ENCODE measurements at places on chromosomes 11 and 22. TPM values are rescaled to one million over a fixed set of nuclear protein-coding genes. Genes with fewer than 3 reads are reported as not detected.

DNA sequence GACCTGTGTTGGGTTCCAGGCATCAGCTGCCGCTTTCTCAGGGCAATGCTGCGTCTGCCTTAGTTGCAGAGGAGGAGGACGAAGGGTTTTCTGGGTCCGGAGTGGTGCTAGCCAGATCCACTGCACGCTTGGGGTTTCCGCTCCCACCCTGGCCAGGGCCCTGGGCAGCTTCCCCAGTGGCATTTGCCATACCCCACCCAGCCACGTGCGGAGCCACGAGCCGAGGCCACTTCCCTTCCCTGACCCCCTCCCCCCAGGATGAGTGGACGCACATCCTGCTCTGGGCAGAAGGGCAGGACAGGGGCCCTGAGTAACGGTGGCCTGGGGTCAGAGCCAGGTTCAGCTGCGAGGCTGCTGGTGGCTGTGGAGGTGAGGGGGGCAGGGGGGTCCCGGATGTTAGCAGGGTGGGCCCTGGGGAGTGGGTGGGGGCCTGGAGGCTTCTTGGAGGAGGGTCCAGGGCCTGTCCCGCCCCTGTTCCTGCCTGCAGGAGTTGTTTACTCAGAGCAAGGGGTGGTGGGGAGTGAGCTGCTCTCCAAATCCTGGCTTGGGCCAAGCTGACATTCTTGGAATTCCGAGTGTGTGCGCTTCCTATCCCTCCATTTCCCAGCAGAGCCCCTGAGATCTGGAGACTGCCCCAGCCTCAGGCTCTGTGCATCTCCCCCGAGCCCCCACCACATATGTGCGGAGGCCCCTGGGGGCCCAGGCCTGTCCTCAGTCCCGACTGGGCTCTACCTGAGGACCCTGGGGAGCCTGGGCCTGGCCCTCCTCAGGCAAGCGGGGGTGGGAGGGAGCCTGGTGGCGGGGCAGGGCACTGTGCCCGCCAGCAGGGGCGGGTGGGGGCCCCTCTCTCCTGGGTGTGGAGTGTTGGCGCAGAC, 1.4 kb downstream of the TSPAN4 start:
- peak; percentile 91 for DNase-seq

INPP5J gene
- 17.8 TPM for total RNA-seq

FLRT1 gene
- 0.26 TPM for total RNA-seq

GRCh38 chr11:60870276-60870675, 2.9 kb downstream of the ZP1 start:
- DNase-seq, result no peak

Data from body of pancreas (tissue), 4 donors.